Tracheal epithelial cell (primary cell): ENCODE measurements at places on chromosomes 7 and 10. TPM values are rescaled to one million over a fixed set of nuclear protein-coding genes. Genes with fewer than 3 reads are reported as not detected.

SLC25A13 gene
- total RNA-seq, result 24.1 TPM in 2 replicates

IQUB gene
- total RNA-seq, result 0.24 and 0.43 TPM in 2 replicates

TAX1BP1 gene
- total RNA-seq, result 66.7 and 75.5 TPM in 2 replicates

NPFFR1 gene
- total RNA-seq, result not detected in 2 replicates

AOC1 gene
- 0.96 TPM in 1 of 2 replicates, not detected in the other for total RNA-seq

PON1 gene
- total RNA-seq, result not detected in 2 replicates

HUS1 gene
- total RNA-seq, result 13.7 and 14.9 TPM in 2 replicates

AKR1C4 gene
- total RNA-seq, result not detected in 2 replicates

CYP26C1 gene
- total RNA-seq, result 0.24 TPM in 1 of 2 replicates, not detected in the other
